Stimulated activated CD4-positive, alpha-beta T cell treated with anti-CD3 and anti-CD28 coated beads, Interleukin-1b, Interleukin-23, amount 100 ng/mL, for 48 hours (primary cell): ENCODE measurements at places on chromosomes 1 and 21.

- no peak for DNase-seq
Observed at GRCh38 chr21:42558846-42559245, 45.2 kb downstream of the SLC37A1 start.

- DNase-seq: no peak
Observed at GRCh38 chr1:83086346-83086745, 912.6 kb downstream of the TTLL7 start.

GRCh38 chr1:28855046-28855445, 43.1 kb downstream of the OPRD1 start:
- no peak for DNase-seq

DNA sequence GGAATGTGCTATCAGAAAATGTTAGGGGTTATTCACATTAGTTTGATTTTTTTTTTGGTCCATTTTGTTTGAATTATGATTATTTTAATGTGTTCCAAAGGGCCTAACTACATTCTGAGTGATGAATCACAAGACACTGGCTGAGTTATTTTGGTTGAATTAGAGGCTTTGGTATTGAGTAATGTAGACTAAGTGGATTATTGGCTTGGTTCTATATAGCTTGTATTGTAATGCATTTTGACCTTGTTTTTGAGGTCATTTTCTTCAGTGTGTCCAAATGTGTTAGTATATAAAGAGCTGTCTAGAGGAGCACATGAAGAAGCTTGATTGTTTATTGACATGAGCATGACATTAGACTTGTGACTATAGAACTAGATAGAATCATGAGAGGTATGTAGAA, 3.4 kb downstream of the ZNF326 start:
- no peak for DNase-seq

DNA sequence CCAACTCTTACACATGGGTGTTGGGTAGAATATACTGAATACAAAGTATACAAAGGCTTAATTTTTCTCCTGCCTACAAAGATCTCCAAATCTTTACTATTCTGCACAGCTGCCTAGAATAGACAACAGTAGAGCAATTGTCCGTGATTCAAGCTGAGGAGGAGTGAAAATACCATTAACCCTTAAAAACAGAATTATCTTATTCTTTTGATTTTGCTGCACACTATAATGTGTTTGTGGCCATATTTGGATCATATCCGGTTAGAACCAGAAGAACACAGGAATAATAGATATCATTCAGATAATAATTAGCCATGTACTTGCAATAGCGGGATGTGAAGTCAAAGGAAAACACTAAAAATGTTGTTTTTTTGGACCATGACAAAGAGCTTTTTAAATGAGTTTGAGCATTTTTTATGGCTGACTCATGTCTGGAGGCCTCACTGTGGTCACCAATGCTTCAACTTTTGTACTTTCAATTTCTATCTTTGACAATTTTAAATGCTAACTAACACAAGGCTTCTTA, 197.6 kb upstream of the FOXD3 start:
- no peak for DNase-seq

- no peak for DNase-seq
Observed at GRCh38 chr1:209819058-209819457, 8.7 kb upstream of the UTP25 start.

DNA sequence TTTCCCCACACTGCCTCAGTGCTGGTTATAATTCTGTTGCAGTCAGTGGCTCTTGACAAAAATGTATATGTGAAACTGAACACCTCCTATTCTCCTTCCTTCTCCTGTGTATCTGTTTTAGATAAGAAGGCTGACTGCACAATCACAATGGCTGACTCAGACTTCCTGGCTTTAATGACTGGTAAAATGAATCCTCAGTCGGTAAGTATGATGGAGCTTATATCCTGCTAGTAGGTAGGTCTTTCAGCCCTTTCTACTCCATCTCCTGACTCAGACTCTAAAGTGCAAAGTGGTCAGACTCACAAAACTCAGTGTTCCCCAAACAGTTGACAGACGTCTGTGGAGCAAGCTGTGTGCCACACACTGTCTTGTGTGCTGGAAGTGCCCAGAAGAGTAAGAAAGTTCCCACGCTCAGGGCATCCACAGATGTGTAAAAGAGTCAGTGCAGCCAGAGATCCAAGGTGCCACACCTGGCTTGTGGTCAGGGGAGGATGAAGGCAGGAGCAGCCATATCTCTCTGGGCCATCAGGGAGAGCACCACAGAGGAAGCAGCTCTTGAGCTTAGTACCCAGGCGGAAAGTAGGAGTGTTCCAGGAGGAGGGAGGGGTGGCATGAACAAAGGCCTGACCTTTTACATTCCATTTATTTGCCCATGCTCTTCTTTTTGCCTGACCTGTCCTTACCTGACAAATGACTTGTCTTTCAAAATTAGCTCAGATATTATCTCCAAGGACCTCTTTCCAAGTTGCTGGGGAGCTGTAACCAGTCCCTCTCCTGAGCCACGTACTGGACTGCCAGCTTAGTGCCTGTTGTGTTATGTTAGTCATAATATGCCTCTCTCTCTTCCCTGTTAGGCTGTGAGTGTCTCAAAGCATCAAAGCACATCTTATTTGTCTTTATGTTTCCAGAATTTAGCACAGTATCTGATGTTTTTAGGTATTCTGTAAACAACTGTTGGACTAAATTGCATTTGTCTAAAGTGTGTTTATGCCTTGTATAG, 14.0 kb upstream of the PODN start:
- DNase-seq: no peak

GRCh38 chr21:36929622-36930021, 36.8 kb downstream of the HLCS start:
- DNase-seq: no peak

DNA sequence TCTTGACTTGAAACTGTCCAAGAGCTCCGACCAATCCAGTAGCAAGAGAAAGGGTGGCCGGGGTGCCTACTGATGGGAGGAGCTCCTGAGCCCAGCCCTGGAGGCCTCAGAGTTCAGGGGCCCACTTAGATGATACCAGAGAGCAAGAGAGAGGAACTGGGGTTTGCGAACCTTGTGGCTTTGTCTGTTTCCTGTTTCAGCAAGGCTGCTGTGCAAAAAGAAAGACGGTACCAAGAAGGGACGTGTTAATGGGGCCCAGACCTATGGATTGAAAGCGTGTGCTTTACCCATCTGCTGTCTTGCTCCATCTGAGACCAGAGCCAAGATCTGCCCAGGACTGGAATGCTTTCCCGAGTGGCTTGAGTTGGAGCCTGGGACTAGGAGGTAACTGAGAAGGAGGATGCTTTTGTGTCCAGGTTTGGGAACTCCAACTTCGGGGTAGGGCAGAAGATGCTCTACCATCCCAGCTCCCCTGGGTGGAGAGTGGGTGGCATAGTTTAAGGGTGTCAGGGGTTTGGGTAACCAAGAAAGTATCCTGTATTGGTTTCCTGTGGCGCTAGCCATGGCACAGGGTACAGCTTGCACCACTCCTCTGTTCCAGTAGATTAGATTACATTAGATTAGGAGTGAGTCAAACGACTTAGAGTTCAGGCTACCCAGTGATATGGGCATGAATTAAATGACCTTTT, at the start of gene TRAF3IP3:
TRAF3IP3 (plus strand) TSS at position 128 of the 689 bp plus-strand sequence. CDS start 3,987 bp downstream, outside the sequence.
- peak; percentile 84 for DNase-seq

DNA sequence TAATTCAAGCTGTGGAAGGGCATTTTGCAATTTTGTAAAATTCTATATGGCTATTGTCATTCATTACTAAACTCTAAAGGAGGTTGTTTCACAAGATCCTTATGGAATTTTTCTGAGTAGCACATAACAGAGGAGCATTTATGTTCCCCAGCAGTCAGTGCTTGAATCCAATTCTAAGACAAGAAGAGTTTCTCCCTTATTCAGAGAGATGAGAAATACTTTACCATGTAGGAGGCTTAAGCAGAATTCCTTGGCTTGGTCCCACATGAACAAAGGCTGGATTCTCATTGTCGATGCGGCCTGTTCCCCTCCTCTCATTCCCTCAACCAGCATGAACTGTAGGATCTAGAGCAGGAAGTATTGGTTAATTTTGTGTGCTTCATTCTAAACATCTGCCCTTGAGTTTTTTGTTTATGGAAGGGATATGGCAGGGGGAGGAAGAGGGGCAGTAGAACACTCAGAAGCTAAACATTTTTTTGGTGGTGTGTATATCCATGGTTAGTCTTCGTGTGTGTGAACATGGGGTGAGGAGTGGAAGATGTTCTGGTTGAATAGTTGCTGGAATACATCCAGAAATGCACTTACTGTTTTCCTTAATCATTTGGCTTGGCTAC, 74.3 kb downstream of the LAMC1 start:
- no peak for DNase-seq

DNA sequence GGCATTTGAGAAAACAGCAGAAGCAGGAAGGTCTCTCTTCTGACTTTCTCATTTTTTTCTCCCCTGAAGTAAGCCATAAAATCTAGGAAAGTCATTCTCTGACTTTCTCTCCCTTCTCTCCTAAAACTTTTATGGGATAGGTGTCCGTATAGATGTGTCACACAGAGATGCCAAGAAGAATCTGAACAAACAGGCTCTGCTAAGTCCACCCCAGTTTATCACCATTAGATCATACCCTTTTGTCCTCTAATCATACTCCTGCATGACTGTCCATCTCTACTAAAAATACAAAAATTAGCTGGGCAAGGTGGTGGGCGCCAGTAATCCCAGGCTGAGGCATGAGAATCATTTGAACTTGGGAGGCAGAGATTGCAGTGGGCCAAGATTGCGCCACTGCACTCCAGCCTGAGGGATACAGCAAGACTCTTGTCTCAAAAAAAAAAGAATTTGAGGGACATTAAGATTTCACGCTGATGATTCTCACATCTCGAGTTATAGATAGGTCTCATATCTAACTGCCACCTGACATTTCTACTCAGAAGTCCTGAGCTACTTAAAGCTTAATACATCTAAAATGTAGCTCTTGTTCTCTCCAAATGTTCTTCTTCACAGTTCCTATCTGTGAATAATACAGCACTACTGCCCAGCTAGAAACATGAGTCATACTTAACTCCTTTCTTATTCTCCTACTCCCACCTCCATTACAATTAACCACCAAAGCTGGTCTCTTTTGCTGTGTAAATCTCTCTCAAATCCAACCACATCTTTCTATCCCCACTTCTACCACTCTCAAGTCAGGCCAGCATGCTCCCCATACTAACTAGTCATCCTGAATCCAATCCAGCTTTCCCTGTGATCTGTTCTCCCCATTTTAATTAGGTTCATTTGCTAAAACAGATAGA, 47.7 kb downstream of the ZNF644 start:
- DNase-seq: no peak
